SJSA1 (cell line): ENCODE measurements at places on chromosomes 5 and 9. TPM values are rescaled to one million over a fixed set of nuclear protein-coding genes. Genes with fewer than 3 reads are reported as not detected.

DNA sequence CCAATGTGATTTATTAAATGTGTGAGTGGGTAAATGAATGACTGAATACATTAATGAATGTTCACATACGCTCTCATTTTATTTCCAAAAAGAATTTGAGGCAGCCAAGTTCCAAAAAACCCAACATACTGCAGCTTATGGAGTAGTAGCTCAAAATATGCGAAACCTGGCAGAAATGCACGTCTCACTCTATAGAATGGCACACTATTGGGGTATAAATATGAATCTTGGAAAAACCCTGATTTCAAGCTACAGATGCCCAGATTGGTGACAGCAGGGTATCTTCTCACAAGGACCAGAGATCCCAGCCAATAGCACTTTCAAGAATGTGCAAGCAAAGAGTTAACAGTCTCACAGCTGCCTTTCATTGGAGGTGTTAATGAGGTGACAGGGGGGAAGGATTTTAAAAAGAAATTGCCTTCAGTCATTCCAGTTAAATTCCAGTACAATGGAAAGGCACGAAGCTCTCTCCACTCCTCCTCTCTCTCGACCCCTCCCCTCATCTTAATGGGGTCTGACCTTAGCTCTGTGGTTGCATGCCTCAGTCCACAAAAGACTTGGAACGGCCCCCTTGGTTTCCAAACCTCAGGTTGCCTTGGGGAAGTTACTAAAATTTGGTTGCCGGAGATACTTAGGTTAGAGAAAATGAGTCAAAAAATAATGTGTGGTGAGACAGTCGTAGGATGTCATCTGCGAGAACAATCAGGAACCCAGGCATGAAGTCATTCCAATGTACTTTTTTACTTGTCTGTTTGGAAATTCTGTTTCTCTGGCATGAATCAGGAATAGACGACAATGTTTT lies 307.4 kb downstream of the NFIB start:
- no peaks in the 10 kb centered on the region for H3K36me3 ChIP-seq
- H3K4me3 ChIP-seq: no peak overlapping the region
- no peak for DNase-seq
- H3K4me1 ChIP-seq: no peaks in the 10 kb centered on the region

GRCh38 chr5:170439223-170439943 lies 50.2 kb upstream of the KCNMB1 start:
- no peaks in the 10 kb centered on the region for H3K36me3 ChIP-seq
- DNase-seq: peak; percentile 39
- no peaks in the 10 kb centered on the region for H3K27me3 ChIP-seq
- H3K4me3 ChIP-seq: no peak overlapping the region
- no peaks in the 10 kb centered on the region for H3K4me1 ChIP-seq

DNA sequence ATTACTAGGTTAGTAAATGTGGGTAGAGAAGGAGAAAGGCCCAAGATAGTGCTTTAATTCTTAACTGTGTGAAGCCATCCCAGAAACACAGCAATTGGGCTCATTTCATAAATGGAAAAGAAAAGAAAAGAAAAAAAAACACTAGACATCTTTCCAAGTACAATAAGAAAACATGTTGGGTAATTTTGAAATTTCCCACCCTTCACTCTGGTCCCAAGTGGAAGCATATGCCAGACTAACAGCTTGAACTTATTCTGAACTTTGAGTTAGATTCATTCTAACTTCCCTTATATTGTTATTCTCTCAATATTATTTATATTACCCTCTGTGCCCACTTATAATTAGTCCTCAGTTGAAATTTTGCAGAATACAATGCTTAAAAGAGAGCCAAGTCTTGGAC lies 113.4 kb upstream of the GHR start:
- no peaks in the 10 kb centered on the region for H3K36me3 ChIP-seq
- H3K4me1 ChIP-seq: no peaks in the 10 kb centered on the region
- H3K4me3 ChIP-seq: no peak overlapping the region
- no peak overlapping the region for H3K27ac ChIP-seq
- no peak for DNase-seq

GRCh38 chr9:107992271-107992670 lies 502.7 kb upstream of the KLF4 start:
- H3K4me3 ChIP-seq: no peak overlapping the region
- no peaks in the 10 kb centered on the region for H3K4me1 ChIP-seq
- no peaks in the 10 kb centered on the region for H3K27me3 ChIP-seq
- no peak for DNase-seq

DNA sequence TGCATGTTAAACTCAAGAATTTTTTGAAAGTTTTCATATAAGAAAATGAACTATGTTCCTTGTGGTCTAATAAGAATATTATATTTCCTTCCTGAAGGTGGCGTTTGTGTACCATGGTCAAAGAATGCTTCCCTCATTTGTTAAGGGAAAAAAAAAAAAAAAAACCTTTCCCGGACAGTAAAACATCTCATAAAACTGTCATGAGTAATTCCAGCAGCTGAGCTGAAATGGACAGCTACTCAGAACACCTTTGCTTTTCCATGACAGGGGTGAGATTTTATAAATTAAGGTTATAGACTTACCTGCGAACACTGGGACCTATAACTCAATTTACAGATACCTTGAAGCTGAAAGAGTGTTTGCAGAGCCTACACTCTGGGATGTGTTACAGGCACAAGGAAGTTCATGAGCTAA lies 113.2 kb upstream of the RANBP3L start:
- H3K4me3 ChIP-seq: no peak overlapping the region
- no peak overlapping the region for H3K27ac ChIP-seq
- peaks cover 11% of the 10 kb centered on the region for H3K4me1 ChIP-seq
- H3K27me3 ChIP-seq: no peaks in the 10 kb centered on the region
- no peaks in the 10 kb centered on the region for H3K36me3 ChIP-seq
- DNase-seq: peak; percentile 53

DNA sequence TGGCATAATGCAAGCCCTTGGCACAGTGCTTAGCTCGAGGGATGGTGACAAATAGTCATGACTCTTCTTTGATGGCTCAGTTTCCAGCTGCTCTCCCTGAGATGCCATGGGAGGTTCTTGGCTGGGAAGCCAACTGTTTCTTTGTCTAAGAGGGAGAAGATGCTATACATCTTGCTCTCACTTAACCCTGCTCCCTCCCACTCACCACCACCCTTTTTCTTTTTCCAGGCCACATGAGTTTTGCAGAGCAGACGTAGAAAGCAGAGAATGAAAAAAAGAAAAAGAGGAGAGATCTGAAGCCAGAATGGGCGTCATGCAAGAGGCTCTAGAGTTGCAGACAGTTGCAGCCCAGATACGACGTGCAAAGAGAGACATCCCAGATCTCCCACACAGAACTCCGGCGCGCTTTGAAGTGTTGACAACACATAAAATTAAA lies 160.5 kb downstream of the FGF18 start:
- H3K36me3 ChIP-seq: no peaks in the 10 kb centered on the region
- 0 out of 2 replicates have a peak, but pooled peaks cover 8% of the 10 kb centered on the region for H3K27me3 ChIP-seq
- no peaks in the 10 kb centered on the region for H3K4me1 ChIP-seq
- DNase-seq: peak; percentile 25
- H3K4me3 ChIP-seq: no peak overlapping the region
- no peak overlapping the region for H3K27ac ChIP-seq

The HNRNPH1 gene
- 639 and 733 TPM in 2 replicates for total RNA-seq

The QRFP gene
- not detected in 2 replicates for total RNA-seq

The PRRT1B gene
- not detected in 2 replicates for total RNA-seq

The PHF24 gene
- total RNA-seq: not detected in 2 replicates

The ITK gene
- total RNA-seq: not detected in 2 replicates
